ENCODE measurements at places on chromosomes 3 and 15.

DNA sequence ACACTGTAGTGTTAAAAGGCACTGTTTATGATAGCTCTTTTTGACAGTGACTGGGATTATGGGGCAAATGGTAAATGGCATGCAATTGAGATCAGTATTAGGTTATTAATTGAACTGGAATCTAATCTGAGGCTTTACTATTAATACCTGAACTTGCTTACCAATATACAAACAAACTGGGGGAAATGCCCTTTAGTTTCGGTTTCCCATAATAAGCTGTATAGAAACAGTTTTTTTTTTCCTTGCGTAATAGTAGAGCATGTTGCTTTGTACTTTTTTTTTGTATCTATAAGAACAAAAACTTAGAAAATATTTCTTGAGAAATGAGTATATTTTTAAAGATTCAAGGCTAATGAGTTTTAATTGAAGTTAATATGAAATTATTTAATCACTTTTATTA, 95.0 kb downstream of the FNDC3B start:
- DNase-seq, result no peak

- no peak for DNase-seq
These were observed 38.6 kb downstream of the MAGEF1 start for GRCh38 chr3:184672977-184673870.

- DNase-seq, result no peak
These were observed 542.5 kb upstream of the UBE2E2 start for GRCh38 chr3:22660606-22661005.

DNA sequence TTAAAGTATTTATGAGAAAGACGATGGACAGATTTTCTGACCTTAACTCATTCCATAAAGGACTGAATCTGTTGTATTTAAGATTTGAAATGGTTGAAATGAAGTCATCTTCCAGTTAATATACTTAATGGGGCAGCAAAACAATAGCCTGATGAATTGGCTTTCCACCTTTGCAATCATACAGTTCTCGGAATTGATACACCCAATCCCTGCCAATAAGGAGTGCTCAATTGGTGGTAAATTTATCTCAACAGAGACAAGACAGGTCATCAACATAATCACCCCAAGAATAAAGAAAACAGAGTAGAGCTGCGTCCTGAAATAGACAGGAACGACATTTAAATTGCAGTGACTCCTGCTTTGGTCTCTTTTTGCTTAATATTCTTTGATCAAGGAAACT, 11.2 kb downstream of the ANXA2 start:
- no peak for DNase-seq

DNA sequence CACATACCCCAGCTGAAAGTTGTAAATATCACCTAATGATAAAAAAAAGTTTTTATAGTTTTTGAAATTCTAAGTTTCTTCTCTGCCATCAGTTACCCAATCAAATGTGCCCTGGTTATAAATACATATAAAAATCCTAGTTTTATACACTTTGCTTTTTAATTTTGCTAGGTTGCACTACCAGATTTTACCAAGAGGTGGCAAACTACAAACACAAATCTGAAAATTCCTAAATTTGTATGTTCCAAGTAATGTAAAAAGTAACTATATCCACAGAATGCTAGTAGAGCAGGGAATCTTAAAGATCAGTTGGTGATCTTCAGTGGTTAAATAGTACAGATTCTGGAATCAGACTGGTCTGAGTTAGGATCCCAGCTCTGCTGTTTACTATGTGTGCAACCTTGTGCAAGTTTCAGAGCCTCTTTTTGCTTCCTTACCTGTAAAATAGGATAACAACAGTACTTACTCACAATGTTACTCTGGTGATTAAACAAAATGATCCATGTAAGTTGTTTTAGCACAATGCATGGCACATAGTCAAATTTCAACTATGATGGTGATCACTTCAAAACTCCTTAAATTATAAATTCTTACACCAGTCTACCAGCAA, 11.0 kb downstream of the TRPM7 start:
- no peak for DNase-seq

DNA sequence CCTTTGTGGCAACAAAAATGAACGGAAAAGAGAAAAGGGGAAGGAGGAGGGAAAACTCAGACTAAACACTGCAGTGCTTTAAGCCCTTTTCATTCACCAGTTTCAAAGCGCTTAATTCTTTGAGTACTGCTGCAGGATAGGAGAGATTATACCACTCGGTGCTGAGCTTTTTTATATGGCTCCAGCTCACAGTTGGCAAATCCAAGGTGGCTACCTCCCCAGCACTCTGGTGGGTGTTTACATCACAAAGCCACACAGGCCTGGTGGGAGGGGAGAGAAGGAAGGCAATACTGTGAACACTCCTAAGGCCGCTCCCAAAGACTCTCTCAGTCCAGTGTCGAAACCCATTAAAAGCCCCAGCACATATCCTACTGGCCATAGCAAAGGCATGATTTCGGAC, 191.4 kb downstream of the STT3B start:
- DNase-seq, result no peak

GRCh38 chr3:192917404-192918274, at the start of gene MB21D2:
Gene MB21D2, minus strand, starts transcription at chr3:192917856. Its CDS starts 16 bp downstream, at chr3:192917840.
- DNase-seq, result peak; percentile 74

DNA sequence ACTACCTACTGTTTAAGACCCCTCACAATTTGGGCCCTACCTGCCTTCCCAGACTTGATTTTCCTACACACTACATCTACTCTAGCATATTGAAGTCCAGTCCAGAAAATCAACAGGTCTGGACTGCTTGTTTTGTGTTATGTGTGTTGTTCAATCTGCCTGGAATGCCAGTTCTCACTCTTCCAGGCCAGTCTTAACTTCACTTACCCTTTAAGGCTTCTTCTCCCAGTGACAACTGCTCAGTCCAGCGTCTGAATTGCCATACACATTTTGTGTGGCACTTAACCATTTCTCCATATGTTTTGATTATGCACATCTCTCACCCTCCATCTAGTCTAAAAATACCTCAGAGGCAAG, 1.1 kb downstream of the TICRR start:
- no peak for DNase-seq

GRCh38 chr3:46887980-46888494, 10.5 kb downstream of the PTH1R start:
- no peak for DNase-seq

DNA sequence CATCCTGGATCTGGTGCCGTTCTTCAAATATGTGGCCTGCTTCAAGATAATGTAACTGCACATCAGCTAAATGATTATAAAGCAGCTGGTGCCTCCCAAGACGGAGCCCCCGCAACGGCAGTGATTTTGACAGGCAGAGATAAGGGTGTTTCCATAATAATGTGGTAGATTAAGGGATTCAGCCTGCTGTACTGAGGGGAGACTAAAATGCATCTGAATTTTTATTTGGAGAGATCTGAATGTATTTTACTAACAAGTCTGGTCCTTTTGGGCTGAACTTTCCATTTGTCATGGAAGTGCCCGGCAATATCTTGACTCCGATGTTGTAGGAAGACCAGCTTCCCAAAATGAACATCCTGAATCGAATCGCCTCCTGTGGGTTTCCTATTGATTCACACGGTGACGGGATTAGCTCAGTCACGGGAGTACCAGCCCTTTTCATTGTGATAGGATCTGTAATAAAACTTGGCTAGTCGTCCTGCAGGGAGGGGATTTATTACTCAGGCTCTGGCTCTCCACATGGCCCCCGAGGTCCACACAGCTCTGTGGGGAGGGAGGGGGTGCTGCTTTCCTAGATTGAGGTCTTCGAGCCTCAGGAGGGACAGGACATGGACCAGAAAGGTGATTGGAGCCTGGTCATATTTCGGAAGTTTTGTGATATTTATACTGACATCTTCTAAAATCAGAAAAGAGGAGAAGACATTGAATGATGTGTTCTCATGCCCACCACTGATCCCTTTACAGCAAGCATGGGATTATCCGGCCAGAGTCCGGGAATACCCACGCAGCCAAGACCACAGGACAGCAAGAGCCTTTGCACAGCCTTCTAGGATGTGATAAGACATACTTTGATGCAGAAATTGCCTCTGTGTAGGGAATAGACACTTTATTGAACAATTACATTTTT, 2.5 kb upstream of the PCSK6 start:
- DNase-seq, result no peak

DNA sequence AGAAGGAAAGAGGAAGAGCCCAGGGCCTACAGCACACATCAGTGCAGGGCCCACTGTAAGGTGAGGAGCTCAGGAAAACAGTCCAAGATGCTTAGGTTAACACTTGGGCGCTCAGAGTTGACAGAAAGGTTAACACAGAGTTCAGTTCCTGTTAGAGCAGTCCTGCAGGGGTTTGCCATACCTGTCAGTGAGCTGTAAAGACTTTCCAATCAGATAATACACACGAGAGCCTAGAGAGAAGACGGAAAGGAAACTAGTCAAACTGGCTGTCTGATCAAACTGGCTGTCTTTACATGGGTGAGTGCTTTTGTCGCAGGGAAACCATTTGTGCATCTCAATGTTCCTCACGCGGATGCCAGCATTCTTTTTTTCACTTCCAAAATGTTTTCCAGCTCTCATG, 61.4 kb upstream of the ARHGEF26 start:
- no peak for DNase-seq

GRCh38 chr15:54517366-54517765, 539.1 kb downstream of the UNC13C start:
- no peak for DNase-seq

DNA sequence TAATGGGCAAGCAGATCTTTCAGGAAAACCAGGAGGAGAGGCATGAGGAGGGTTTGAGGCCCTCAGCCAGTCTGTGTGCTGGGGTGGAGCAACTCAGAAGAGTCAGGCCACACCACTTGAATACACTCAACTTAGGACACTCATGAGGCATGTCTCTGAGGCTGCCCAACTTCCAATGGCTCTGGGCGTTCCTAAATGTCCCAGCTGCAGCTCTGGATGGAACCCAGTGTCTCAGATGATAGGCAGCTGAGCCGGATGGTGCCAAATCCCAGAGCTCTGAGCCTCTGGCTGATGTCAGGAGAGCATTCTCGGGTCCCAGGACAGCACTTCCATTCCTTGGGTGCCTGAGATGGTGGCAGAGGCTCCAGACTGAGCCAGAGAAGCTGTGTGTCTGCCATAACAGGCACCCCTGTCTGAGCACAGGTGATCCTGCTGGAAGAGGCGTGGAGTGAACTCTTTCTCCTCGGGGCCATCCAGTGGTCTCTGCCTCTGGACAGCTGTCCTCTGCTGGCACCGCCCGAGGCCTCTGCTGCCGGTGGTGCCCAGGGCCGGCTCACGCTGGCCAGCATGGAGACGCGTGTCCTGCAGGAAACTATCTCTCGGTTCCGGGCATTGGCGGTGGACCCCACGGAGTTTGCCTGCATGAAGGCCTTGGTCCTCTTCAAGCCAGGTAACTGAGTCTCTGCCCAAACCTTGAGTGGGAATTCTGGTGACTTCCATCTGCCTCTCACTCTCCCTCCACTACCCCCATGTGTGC, 2.8 kb downstream of the NR2E3 start:
- no peak for DNase-seq

DNA sequence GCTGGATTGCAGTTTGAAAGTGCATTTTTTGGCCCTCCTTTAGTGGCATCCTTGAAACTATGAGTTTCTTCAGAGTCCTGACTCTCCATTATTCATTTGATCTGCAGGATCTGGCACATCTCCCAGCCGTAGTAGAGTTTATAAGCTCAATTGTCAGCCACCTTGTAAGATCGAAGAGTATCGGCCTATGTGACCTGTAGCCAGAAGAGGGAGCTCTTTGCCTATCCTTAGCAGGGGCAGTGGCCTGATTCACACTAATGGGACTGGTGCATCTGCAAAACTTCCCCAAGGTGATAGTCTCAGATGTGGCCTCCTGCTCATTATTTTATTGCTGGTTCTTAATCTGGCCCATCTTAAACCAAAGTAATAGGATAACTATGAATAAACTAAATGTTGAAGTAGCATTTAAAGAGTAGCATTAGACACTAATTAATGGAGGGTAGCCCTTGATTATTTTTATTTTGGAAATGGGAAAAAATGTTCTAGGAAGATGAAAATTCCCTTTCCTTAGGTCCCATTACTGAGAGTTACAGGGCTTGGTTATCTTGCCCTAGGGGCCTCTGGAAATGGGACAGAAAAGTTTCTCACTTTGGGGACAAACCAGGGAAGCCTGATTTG, 21.2 kb downstream of the GCSAM start:
- DNase-seq, result peak; percentile 38

GRCh38 chr3:131708241-131708640, 205.5 kb upstream of the MRPL3 start:
- DNase-seq, result no peak

DNA sequence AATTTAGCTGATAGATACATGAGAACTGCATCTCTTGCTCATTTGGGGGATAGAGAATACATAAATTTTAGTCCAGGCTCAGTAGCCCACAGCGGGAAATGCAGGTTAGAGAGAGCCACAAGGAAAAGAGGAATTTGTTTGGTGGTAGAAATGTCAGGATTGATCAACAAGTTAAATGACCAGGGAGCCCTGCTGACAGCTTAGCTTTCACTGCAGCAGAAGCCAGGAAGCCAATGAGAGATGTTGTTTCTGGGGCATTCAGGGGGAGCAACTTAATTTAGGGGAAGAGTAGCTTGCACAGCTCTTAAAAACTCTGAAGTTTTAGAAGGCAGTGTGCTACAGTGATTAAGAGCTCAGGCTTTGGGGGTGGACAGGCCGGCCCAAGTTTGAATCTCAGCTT, 22.7 kb downstream of the ARHGEF26 start:
- no peak for DNase-seq

DNA sequence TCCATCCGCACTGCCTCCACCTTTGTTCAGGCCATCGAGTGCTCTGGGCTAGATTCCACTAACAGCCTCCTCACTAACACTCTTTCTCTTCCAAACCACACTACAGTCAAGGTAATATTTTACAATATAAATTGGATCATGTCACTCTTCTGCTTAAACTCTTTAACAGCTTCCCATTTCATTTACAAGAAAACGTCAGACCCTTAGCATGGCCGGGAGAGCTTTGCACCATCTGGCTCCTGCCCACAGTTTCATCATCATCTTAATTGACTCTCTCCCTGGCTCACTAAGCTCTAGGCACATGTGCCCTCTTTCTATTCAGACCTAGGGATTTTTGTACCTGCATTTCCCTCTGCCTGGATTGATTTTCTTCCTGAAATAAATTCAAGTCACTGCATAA, 354.7 kb downstream of the FGF12 start:
- no peak for DNase-seq

- DNase-seq, result no peak
These were observed 238.1 kb downstream of the CPNE4 start for GRCh38 chr3:131796558-131797198.

- no peak for DNase-seq
These were observed 1215.2 kb downstream of the SI start for GRCh38 chr3:163863146-163863545.

DNA sequence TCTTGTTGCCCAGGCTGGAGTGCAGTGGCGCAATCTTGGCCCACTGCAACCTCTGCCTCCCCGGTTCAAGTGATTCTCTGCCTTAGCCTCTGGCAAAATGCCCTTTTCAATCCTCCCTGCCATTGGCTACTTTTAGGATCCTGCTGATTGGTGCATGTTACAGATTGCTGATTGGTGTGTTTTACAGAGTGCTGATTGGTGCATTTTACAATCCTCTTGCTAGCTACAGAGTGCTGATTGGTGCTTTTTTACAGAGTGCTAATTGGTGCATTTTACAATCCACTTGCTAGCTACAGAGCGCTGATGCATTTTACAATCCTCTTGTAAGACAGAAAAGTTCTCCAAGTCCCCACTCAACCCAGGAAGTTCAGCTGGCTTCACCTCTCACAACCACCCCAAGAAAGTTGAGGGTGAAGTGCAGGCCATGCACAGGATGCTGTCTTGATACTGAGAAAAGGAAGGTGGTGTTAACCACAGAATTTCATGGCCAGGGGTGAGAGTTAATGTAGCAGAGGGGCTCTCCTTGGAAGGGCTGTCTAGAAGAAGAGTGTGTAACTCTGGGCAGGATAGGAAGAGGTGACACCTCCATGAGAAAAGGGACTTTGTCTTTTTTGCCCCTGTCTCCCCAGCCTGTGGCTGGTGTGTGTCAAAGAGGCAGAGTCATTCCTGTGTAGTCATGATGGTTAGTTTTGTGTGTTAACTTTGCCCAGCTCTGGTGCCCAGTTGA, 145.9 kb downstream of the APBA2 start:
- no peak for DNase-seq

All from GM18507 (cell line).